ENCODE measurements at places on chromosomes 12 and 14.

- no peak for DNase-seq
Measured at GRCh38 chr12:5807090-5807414, 138.0 kb downstream of the ANO2 start.

GRCh38 chr14:92362781-92363235, 39.8 kb downstream of the SLC24A4 start:
- DNase-seq, result no peak

GRCh38 chr14:21915826-21916225, 242.2 kb upstream of the OR4E1 start:
- DNase-seq, result no peak

DNA sequence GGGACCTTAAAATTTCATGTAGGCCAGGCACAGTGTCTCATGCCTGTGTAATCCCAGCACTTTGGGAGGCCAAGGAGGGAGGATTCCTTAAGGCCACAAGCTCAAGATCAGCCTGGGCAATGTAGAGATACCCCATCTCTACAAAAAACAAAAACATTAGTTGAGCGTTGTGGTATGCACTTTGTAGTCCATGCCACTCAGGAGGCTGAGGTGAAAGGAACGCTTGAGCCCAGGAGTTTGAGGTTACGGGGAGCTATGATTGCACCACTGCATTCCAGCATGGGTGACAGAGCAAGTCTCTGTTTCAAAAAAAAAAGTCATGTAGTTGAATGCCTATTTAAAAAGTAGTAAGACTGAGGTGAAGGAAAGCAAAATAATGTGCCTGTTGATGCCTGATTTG, 83.5 kb downstream of the TTC6 start:
- DNase-seq, result no peak

DNA sequence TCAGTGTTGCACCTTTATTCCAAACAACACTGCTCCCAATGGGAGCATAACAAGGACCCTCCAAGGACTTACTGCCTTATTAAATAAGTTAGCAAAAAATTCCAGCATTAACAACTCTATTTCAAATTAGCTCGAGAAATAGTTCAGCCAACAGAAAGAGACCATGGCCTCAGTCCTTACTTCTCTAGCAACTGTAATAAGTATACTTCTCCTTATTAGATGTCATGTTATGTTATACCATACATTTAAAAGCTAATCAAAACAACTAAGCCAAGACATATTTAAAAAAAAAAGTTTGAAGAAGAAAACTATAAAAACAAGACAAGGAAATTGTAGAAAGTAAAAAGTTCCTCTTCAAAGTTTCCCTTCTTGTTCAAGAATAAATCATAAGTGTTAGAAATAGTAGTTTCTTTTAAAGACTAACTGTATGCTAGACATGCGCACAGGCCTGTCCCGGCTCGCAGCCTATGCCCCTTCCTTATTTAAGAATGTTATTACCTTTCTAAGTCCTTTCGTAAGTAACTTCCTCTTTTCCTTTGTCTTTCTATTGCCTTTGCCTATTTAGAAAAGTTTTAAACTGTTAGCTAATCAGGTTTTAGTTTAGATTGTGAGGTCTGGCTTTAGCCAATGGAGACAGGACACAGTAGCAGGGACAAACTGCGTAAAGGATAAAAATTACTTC, 68.6 kb downstream of the RESF1 start:
- DNase-seq, result no peak

- no peak for DNase-seq
Measured at GRCh38 chr14:90184094-90184493, 72.3 kb upstream of the PSMC1 start.

GRCh38 chr14:69088586-69088985, 64.3 kb downstream of the DCAF5 start:
- DNase-seq, result no peak

GRCh38 chr12:25459541-25459951, 93.5 kb downstream of the LMNTD1 start:
- no peak for DNase-seq

- DNase-seq, result peak; percentile 51
Measured at GRCh38 chr12:131755305-131756113, 44.6 kb downstream of the SFSWAP start.

DNA sequence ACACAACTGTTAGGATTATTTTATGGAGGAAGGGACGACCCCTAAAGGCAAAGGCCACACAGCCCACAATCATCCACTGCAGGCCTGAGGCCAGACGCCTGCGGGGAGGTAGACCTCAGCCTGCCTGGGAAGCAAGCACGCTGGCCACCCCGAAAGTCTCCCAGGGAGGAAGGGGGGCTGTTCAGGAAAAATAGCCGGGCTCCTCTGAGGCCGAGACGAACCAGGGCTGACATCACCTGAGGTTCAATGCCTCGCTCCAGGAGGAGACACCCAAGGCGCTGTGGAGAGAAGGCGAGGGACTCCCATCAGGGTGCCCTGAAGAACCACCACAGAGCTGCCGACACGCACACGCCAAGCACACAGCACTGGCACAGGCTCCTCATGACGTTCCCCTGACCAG, 127.4 kb downstream of the PIWIL1 start:
- no peak for DNase-seq
